ENCODE measurements at places on chromosomes 16 and 17. TPM values are rescaled to one million over a fixed set of nuclear protein-coding genes. Genes with fewer than 3 reads are reported as not detected.

POLR3K gene
- polyA plus RNA-seq, result 6.5 TPM

TMEM235 gene
- not detected for polyA plus RNA-seq

PIRT gene
- polyA plus RNA-seq, result 0.18 TPM

CDYL2 gene
- 31.2 TPM for polyA plus RNA-seq

C1QBP gene
- 133 TPM for polyA plus RNA-seq

HBA1 gene
- polyA plus RNA-seq, result 24.0 TPM

ICAM2 gene
- 12.1 TPM for polyA plus RNA-seq

PALB2 gene
- polyA plus RNA-seq, result 14.4 TPM

C16orf46 gene
- 7.7 TPM for polyA plus RNA-seq

C16orf89 gene
- 10.8 TPM for polyA plus RNA-seq

CCL4 gene
- 9.9 TPM for polyA plus RNA-seq

CPSF4L gene
- polyA plus RNA-seq, result 0.79 TPM

NPLOC4 gene
- 122 TPM for polyA plus RNA-seq

HCRT gene
- not detected for polyA plus RNA-seq

OTOP3 gene
- polyA plus RNA-seq, result not detected

SLC35G6 gene
- 3.9 TPM for polyA plus RNA-seq
